Suprapubic skin (tissue), 4 donors: ENCODE measurements at places on chromosomes 6 and 20. TPM values are rescaled to one million over a fixed set of nuclear protein-coding genes. Genes with fewer than 3 reads are reported as not detected.

DNA sequence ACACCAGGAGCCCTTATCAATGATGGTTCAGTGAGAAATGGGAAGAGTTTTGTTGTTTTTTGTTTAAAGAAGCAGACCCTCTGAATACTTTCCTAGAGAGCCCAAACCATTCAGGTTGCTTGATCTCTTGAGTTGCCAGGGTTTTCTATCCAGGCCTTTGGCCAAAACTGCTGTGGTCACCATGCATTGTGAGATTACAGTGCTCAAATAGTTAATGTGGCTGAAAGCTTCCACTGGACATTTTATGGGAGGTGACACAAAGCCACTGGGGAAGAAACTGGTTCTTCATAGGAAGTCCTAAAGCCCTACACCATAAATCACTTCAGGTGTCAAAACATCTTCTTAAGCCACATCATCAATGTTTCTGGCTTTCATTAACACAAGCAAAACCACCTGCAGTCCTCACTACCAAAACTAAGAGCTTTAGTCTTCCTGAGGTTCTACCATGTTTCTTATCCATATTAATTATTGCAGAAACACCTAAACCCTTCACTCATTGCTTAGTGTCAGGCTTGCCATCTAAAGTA lies 101.6 kb downstream of the IBTK start:
- DNase-seq, result no peak

GRCh38 chr6:163694072-163694471 lies 279.6 kb downstream of the QKI start:
- DNase-seq, result no peak

MYH7B gene
- not detected for total RNA-seq

GRCh38 chr20:25252686-25253421 lies 5.0 kb downstream of the PYGB start:
- DNase-seq, result no peak

KHDC1L gene
- total RNA-seq, result not detected
